Panc1 (cell line): ENCODE measurements at places on chromosomes 5 and 9. TPM values are rescaled to one million over a fixed set of nuclear protein-coding genes. Genes with fewer than 3 reads are reported as not detected.

The SPATA31E1 gene
- not detected for total RNA-seq

The PRRT1B gene
- 1.1 TPM for total RNA-seq

The C9orf50 gene
- not detected for total RNA-seq

The PTGS1 gene
- total RNA-seq: 61.2 TPM

The BARX1 gene
- total RNA-seq: 81.2 TPM

The TTC1 gene
- 67.6 TPM for total RNA-seq

The TAF11L13 gene
- total RNA-seq: not detected

The RIMOC1 gene
- total RNA-seq: 24.5 TPM

The GRM6 gene
- not detected for total RNA-seq

The PPP1R26 gene
- 17.5 TPM for total RNA-seq

The MRRF gene
- total RNA-seq: 28.4 TPM

The EIF4E1B gene
- not detected for total RNA-seq

The CFAP90 gene
- 0.69 TPM for total RNA-seq

The SLC24A2 gene
- not detected for total RNA-seq

The LHX3 gene
- 0.13 TPM for total RNA-seq

The F2R gene
- 26.0 TPM for total RNA-seq

The PCDHGC4 gene
- 0.57 TPM for total RNA-seq

The FOXD4 gene
- total RNA-seq: 0.23 TPM

The TGFBI gene
- total RNA-seq: 314 TPM

The P4HA2 gene
- 25.1 TPM for total RNA-seq

The SH3TC2 gene
- total RNA-seq: 0.33 TPM

The GMCL2 gene
- not detected for total RNA-seq

The PAEP gene
- not detected for total RNA-seq

The SLC1A1 gene
- total RNA-seq: 0.05 TPM

The CARD9 gene
- total RNA-seq: 1.7 TPM

The PCDHGB7 gene
- 6.7 TPM for total RNA-seq

The DMRT3 gene
- not detected for total RNA-seq

The SMIM33 gene
- total RNA-seq: not detected

The NR2F1-AS1 gene
- 27.0 TPM for total RNA-seq

The EGFLAM gene
- 14.8 TPM for total RNA-seq

The DPYSL3 gene
- 1.1 TPM for total RNA-seq

The GABRB2 gene
- total RNA-seq: not detected

The KIF4B gene
- total RNA-seq: 0.10 TPM

The ANXA2R gene
- total RNA-seq: 6.2 TPM

The PCDHB13 gene
- 1.0 TPM for total RNA-seq

The CDH9 gene
- total RNA-seq: 0.10 TPM

The ZNF483 gene
- total RNA-seq: 4.8 TPM

The DMRT2 gene
- total RNA-seq: not detected

The EHMT1 gene
- 63.9 TPM for total RNA-seq

The HRH2 gene
- total RNA-seq: 0.33 TPM

The WDR31 gene
- total RNA-seq: 0.80 TPM

The ORM2 gene
- 0.77 TPM for total RNA-seq

The CD74 gene
- 12.7 TPM for total RNA-seq

The SLC36A2 gene
- not detected for total RNA-seq
